Transverse colon (tissue), 4 donors: ENCODE measurements at places on chromosomes 1 and 21. TPM values are rescaled to one million over a fixed set of nuclear protein-coding genes. Genes with fewer than 3 reads are reported as not detected.

DNA sequence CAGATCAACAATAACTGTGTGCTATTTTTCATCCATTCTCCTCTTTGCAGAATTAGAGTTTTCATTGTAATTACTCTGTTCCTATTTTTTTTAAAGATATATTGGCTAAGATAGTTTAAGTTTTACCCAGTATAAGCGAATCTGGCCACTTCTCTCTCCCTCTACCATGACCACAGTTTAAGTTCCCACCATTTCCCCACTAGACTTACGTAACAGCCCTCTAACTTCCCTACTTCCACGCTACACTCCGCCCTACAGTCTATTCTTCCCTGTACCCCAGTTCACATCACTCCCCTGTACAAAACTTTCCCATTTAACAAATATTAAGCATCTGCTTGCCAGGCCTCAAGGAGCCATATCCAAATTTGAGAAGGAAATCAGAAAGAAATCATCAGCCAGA is 16.5 kb downstream of the CTSK start:
- no peaks in the 10 kb centered on the region for H3K4me1 ChIP-seq
- no peak for DNase-seq
- H3K27ac ChIP-seq, result no peak overlapping the region
- peaks cover 7% of the 10 kb centered on the region for H3K36me3 ChIP-seq

Gene FAM72A
- not detected for total RNA-seq

Gene PLA2G2C
- 0.16 TPM for total RNA-seq

DNA sequence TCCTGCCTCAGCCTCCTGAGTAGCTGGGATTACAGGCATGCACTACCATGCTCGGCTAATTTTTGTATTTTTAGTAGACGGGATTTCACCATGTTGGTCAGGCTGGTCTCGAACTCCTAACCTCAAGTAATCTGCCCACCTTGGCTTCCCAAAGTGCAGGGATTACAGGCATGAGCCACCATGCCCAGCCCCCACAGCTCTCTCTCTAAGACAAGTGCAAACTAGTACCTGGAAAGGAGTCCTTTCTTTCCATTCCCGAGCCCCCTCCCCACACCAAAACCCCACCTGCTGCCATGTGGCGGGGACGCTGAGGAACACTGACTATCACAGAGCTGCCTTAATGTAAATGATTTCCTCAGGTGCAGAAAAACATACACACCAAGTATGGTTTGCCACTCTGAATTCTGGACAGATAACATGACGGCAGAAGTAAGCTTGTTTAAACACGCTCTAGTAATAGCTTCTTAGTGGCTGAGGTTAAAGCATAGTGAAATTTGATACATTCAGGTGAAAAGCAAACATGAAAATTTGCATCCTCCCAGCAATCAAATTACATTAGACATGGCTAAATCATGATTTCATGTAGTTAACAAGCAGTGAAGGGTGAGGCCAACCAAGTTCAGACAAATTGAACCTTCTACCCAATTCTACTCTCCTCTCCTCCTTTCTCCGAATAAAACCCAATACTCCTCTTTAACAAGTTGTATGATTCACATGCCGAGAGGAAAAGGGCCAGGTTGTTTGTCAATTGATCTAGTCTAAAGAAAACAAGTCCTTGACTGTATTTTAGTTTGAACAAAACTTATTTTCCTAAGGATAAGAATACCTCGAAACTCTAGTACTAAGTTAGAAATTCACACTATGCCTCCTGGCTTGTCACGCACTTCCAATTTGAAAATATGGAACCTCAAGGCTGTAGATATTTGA is 19.8 kb downstream of the ERRFI1 start:
- no peak for DNase-seq
- no peak overlapping the region for H3K4me3 ChIP-seq
- H3K36me3 ChIP-seq, result no peaks in the 10 kb centered on the region
- H3K27ac ChIP-seq, result peak overlapping the region; percentile 75
- H3K4me1 ChIP-seq, result peaks cover 17% of the 10 kb centered on the region

- DNase-seq, result no peak
- no peaks in the 10 kb centered on the region for H3K4me1 ChIP-seq
- H3K4me3 ChIP-seq, result no peak overlapping the region
- no peak overlapping the region for H3K27ac ChIP-seq
Measured at GRCh38 chr1:151811181-151811580, 6.0 kb upstream of the LINGO4 start.

DNA sequence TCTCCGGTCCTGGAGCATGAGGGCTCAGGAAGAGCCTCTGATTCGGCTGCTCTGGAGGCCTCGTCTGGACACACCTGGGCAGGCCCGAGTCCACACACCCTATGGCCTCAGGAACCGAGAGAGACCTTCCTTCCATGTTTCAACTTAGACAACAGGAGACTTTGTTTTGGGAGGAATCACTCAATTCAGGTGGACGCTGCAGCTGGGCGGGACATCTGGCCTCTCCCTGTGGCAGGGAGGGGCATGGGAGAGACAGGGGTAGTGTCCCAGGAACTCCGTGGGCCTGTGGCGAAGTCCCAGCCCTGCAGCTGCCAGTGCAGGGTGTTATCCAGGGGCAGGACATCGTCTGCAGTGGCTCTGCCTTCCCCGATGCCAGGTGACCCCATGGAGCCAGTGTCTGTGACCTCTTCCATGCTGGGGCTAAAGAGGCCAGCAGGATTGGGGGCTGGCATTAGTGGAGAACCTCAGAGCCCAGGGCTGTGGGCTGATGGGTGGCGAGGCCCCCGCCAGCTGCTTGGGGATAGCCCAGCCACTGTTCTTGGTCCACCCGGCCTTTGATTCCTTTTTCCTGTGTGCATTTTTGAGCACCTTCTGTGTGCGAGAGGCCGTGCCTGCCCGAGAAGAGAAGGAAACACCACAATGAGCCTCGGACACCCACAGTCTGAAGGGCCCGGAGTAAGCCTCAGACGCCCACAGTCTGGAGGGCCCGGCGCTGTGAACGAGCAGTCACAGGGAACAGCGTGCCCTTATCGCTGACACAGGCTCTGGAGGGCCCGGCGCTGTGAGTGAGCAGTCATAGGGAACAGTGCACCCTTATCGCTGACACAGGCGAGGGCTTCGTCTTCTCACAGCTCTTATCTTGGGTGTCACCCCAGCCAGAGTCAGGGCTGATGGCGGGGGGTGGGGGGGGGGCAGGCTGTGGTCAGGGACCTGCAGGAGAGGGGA is 6.2 kb downstream of the COL18A1 start:
- no peak overlapping the region for H3K27ac ChIP-seq
- H3K4me1 ChIP-seq, result no peaks in the 10 kb centered on the region
- no peak overlapping the region for H3K4me3 ChIP-seq

Gene CCDC185
- not detected for total RNA-seq

DNA sequence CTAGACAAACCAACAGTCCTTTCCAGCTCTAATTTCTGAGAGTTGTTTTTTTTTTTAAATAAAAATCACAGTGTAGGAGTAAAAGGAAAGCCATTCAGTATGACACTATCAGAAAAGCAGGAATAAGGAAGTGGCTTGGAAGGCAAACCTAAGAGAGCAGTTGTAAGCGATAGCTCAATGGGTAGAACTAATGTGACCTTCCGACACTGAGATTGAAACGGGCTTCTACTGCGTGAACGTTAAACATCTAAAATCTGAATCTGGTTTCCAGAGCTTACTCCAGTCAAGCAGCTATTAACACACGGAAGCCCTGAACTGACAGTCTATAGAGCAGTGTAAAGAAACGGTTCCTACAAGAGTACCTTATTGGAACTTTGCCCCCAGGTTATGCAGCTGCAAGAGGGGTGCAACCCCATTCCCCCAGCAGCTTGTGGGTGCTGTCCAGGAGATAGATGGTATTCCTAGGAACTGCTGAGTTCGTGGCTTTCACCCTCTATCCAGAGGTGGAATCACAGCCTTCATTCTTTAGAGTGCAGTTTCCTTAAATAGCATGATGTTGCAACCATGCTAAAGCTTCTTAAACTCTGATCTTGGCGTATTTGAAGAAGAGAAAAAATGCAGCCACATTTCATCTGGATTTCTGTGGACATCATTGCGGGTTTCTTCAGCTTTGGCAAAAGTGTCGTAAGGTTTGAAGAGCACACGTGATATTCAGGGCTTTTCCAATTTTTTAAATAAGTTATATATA is 3.3 kb upstream of the IRF2BP2 start:
- peak; percentile 27 for DNase-seq
- peak overlapping the region; percentile 6 for H3K4me3 ChIP-seq
- H3K36me3 ChIP-seq, result no peaks in the 10 kb centered on the region
- H3K27ac ChIP-seq, result peak overlapping the region; percentile 100
- H3K4me1 ChIP-seq, result peaks cover 53% of the 10 kb centered on the region
- no peaks in the 10 kb centered on the region for H3K27me3 ChIP-seq

- DNase-seq, result no peak
- H3K36me3 ChIP-seq, result no peaks in the 10 kb centered on the region
- no peak overlapping the region for H3K4me3 ChIP-seq
- H3K27me3 ChIP-seq, result no peaks in the 10 kb centered on the region
- H3K27ac ChIP-seq, result no peak overlapping the region
Measured at GRCh38 chr1:64842224-64842623, 97.3 kb downstream of the RAVER2 start.

GRCh38 chr1:19533626-19534025 is 48.3 kb upstream of the CAPZB start:
- peak overlapping the region; percentile 76 for H3K27ac ChIP-seq
- H3K4me3 ChIP-seq, result no peak overlapping the region
- H3K36me3 ChIP-seq, result no peaks in the 10 kb centered on the region
- no peaks in the 10 kb centered on the region for H3K27me3 ChIP-seq

- no peaks in the 10 kb centered on the region for H3K27me3 ChIP-seq
- H3K4me3 ChIP-seq, result no peak overlapping the region
- DNase-seq, result no peak
- no peak overlapping the region for H3K27ac ChIP-seq
Measured at GRCh38 chr1:15940110-15941043, 35.5 kb downstream of the ZBTB17 start.

- DNase-seq, result no peak
- no peaks in the 10 kb centered on the region for H3K36me3 ChIP-seq
- no peaks in the 10 kb centered on the region for H3K27me3 ChIP-seq
- no peak overlapping the region for H3K4me3 ChIP-seq
- no peak overlapping the region for H3K27ac ChIP-seq
- H3K4me1 ChIP-seq, result no peaks in the 10 kb centered on the region
Measured at GRCh38 chr1:66893712-66894111, 30.9 kb downstream of the DNAI4 start.

DNA sequence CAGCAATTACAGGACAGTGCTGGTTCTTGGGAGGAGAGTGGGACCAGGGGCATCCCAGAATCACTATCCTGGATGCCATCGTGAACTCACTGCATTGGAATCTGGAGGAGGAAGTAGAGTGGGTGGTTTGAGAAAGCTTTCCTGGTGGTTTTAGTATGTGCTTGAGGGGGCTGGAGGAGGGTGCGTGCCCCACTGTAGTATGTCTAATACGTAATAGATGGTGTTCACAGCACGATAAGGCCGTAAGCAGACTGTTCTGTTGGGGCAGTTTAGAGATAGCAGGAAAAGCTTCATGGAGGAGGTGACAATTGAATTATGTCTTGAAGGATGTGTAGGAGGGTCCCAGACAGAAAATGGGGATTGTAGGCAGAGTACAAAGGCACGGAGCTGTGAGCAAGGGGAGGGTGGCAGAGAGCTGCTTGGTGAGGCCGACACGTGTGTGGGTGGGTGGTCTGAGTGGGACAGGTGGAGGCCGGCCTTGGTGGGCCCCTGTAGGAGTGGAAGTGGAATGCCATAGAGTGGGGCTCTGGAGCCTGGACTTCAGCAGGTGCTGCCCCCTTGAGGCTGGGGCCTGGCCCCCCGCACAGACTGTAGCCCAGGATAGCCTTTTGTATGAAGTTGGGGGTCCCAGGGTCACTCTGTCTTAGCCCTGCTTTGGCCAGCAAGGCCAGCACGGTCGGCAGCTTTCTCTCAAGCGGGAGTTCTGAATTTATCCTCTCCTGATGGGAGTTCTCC is 37.0 kb downstream of the IL6R start:
- H3K27me3 ChIP-seq, result no peaks in the 10 kb centered on the region
- DNase-seq, result no peak
- no peak overlapping the region for H3K27ac ChIP-seq

DNA sequence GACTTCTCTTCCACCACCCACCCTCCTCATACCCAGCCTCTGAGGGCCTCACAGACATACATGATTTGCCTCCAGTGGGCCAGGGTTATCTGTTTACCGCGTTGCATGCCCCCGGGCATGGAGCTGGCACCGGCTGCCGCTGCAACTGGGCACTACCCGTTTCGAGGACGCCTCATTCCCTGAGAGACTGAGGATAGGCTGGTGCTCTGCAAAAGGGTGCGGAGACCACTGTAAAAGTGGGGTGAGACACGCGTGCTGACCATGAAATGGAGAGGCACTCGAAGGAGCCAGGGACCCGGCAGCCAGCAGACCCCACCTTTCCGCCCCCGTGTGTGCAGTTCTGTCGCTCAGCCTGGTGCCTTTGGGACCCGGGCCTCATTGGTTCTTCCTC is 20.6 kb downstream of the TP73 start:
- H3K36me3 ChIP-seq, result no peaks in the 10 kb centered on the region
- peaks cover 9% of the 10 kb centered on the region for H3K4me1 ChIP-seq
- H3K4me3 ChIP-seq, result no peak overlapping the region
- peaks cover 37% of the 10 kb centered on the region for H3K27me3 ChIP-seq
- H3K27ac ChIP-seq, result no peak overlapping the region

Gene ZBTB7B
- 85.2 TPM for total RNA-seq

Gene PTAFR
- 2.0 TPM for total RNA-seq

Gene DAB1
- total RNA-seq, result 0.48 TPM

Gene GBP5
- total RNA-seq, result 7.3 TPM

Gene CCDC190
- total RNA-seq, result not detected

GRCh38 chr1:40944326-40944725 is 35.2 kb upstream of the CTPS1 start:
- no peaks in the 10 kb centered on the region for H3K27me3 ChIP-seq
- no peak overlapping the region for H3K4me3 ChIP-seq
- peaks cover 26% of the 10 kb centered on the region for H3K4me1 ChIP-seq
- no peaks in the 10 kb centered on the region for H3K36me3 ChIP-seq

Gene DTL
- total RNA-seq, result 5.0 TPM

Gene EDN2
- total RNA-seq, result 15.7 TPM

Gene BTG2
- 140 TPM for total RNA-seq

- H3K27me3 ChIP-seq, result no peaks in the 10 kb centered on the region
- no peak overlapping the region for H3K4me3 ChIP-seq
- no peak for DNase-seq
- no peaks in the 10 kb centered on the region for H3K36me3 ChIP-seq
Measured at GRCh38 chr1:196897158-196897828, 9.4 kb downstream of the CFHR4 start.

- no peak overlapping the region for H3K4me3 ChIP-seq
- no peaks in the 10 kb centered on the region for H3K4me1 ChIP-seq
- H3K36me3 ChIP-seq, result no peaks in the 10 kb centered on the region
- H3K27me3 ChIP-seq, result peaks cover 9% of the 10 kb centered on the region
Measured at GRCh38 chr1:33186936-33187335, 5.1 kb upstream of the TRIM62 start.

GRCh38 chr1:66519992-66520391 is 14.0 kb upstream of the SGIP1 start:
- no peak overlapping the region for H3K27ac ChIP-seq
- H3K27me3 ChIP-seq, result no peaks in the 10 kb centered on the region
- H3K4me1 ChIP-seq, result no peaks in the 10 kb centered on the region
